ENCODE measurements at places on chromosomes 3 and 15. TPM values are rescaled to one million over a fixed set of nuclear protein-coding genes. Genes with fewer than 3 reads are reported as not detected.

GRCh38 chr3:69090021-69090420, 5.3 kb downstream of the ARL6IP5 start:
- no peak for DNase-seq

SLC35G2 gene
- total RNA-seq, result 0.41 TPM

DNA sequence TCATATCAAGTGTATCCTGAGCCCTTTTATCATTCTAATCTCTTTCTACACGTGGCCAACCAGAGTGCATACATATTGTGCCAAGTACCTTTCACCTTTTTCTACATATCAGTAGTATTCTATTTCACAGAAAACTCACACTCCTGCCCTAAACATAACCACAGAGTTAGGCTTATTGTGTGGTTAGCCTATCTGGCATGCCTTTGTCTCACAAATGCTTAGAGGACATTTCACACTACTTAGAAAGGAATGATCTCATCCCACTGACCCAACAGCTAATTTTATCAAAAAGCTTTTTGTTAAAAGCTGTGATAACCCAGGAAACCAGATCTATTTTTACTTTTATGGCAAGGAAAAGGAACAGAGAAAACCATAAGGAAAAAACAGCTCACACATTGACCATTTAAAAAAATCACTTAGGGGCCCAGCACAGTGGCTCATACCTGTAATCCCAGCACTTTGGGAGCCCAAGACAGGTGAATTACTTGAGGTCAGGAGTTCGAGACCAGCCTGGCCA, 17.8 kb upstream of the MAP4 start:
- no peak for DNase-seq

- DNase-seq, result no peak
These were observed 56.2 kb downstream of the ATG7 start for GRCh38 chr3:11328196-11328945.

ALDH1L1 gene
- 15.0 TPM for total RNA-seq

DNA sequence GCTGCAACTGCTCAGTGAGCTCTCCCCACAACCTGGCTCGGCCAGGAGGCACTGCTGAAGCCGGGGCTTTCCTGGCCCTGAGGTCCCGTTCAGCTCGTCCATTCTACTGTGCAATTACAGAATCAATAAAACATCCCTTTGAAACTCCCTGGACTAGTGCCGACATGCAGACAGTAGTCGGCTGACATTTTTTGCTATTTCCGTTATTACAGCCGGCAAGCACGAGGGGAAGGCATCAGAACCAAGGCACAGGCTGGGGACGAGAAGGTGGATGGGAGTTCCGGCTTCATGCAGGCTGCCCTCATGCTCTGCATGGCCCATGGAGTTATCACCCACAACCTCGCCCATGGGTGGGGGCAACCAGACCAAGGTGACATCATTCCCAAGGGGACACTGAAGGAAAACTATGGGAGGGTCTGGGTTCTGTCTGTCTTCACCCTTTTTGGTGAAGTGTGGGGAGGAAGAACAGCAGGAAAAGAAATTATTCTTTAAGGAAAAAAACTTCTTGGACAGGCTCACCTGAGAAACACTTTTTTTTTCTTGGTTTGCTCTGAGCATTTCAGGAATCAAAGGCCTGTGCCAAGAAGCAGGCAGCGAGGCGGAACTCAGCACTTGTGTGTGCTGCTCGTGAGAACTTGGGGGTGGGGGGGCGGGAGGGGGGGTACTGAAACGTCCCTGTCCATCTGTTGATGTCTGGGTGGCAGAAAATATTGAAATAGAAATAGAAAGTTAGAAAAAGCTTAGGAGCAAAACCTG, 154.5 kb downstream of the FOXP1 start:
- peak; percentile 55 for DNase-seq

UROC1 gene
- total RNA-seq, result not detected

- DNase-seq, result no peak
These were observed 50.1 kb upstream of the STT3B start for GRCh38 chr3:31482493-31483200.

GHSR gene
- not detected for total RNA-seq

- no peak for DNase-seq
These were observed 44.6 kb downstream of the CORO2B start for GRCh38 chr15:68623301-68623892.

STAC gene
- 0.43 TPM for total RNA-seq

DNA sequence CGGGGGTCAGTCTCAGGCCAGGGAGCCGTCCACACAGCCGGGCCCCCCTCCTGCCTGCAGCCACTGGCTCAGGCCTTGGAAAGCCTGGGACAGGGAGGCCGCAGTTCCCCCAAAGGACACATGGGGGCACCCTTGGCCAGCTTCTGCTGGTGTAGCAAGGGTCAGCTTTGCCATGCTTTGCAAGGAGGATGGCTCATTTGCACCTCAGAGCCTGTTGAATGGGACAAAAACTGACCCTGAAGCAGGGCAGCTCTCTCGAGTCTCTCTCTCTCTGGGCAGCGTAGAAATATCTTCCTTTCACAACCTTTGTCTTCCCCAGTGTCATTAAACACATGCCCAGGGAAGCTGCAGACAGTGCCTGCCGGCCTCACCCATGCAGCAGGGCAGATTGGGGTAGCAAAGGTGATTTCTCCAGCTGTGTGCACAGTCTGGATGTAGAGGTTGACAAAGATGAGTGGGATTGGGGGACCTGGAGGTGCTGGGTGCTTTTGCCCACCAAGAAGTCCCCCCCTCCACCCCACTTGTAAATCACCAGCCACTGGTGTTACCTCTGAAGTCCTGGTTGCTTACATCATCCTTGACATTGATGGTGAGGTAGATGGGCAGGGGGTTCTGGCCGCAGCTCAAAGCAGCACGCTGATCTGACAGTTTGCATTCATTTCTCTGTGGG, 17.4 kb upstream of the EHD4 start:
- peak; percentile 82 for DNase-seq

DNA sequence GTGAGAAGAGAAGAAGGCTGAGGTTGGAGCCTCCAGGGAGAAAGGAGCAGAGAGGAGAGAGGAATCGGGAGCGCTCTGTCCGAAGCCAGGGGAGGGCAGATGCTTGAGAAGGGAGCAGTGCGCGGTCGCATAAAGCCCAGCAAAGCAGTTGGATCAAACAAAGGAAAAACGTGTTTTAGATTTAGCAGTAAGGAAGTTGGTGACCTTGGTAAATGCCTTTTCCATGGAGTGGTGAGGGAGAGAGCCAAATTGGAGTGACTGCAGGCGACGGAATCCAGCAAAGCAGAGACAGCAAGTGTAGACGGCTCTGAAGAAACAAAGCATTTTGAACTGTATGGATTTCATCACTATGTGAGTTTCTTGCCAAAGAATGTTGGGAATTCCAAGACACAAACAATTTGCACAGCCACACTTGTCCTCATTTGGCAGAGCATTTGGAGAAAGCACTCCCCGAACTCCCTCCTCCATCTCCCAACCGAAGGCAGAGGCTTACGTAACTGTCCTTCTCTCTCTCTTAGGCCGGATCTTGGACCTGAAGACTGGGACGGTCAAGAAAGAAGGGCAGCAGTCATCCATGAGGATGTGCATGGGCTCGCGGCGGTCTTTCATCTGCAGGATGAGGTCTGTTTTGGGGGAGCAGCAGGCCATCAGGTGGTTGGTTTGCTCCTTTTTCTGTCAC, 103.6 kb downstream of the ARNT2 start:
- no peak for DNase-seq

- no peak for DNase-seq
These were observed 12.7 kb upstream of the PTPN9 start for GRCh38 chr15:75591655-75592364.

GRCh38 chr15:41387646-41388045, 14.7 kb downstream of the NDUFAF1 start:
- DNase-seq, result no peak

KLHL40 gene
- not detected for total RNA-seq

GRCh38 chr15:94804613-94805012, 573.3 kb downstream of the MCTP2 start:
- no peak for DNase-seq

- DNase-seq, result peak; percentile 89
These were observed 25.3 kb downstream of the ADGRG7 start for GRCh38 chr3:100634493-100635272.

GRCh38 chr3:139695007-139695406, 17.2 kb upstream of the NMNAT3 start:
- DNase-seq, result no peak

GRK7 gene
- total RNA-seq, result not detected

DNA sequence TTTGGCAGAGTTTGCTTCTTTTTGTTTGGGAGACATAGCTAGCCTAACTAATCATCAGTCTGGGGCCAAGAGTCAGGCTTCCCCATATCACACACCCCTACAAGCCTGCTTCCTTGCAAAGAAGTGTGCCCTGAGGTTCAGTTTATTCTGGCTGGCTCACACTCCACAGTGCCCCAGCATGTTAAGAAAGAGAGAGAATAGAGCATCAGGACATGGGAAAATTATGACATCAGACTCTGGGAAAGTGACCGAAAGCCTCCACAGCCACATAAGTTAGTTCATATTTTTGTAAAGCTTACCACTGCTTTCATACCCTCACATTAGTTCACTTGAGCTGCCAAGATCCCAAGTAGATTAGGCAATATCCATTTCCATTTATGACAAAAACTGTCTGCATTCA, 63.0 kb upstream of the CFAP161 start:
- DNase-seq, result no peak

CTXND1 gene
- 0.09 TPM for total RNA-seq

GRCh38 chr3:118171236-118171852, 863.3 kb downstream of the IGSF11 start:
- no peak for DNase-seq

FAM107A gene
- total RNA-seq, result 2.2 TPM

DNA sequence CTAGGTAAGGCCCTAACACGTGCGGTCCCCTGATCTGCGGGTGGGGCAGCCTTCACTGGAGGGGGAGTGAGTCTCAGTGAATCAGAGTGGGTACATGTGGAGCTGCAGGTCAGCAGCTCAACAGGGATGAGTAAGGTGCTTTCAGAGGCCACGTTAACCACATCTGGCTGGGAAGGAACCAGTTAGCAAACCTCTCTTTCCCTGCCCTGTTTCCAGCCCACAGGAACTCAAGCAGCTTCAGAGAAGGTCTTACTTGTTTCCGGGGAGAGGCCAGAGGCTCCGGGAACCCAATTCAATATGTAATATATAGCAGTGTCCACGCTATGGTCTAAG, 175.3 kb downstream of the XXYLT1 start:
- peak; percentile 18 for DNase-seq

DNA sequence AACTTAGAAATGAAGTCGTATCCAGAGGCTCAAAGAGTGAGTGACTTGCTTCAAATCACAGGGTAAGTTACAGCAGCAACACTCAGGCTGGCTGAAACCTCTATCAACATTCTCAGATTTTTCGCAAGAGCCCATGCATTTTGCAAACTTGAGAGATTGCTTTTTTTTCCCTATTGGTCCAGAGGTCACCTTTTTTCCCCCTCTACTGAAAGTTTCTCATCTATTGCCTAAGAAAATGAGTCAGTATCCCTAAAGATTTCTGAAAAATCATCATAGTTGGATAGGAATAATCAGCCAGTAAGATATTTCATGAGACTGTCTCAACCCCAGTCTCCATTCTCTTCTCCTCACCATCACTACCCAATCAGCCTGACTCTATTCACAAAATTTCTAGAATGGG, 410.6 kb downstream of the FOXP1 start:
- no peak for DNase-seq

DNA sequence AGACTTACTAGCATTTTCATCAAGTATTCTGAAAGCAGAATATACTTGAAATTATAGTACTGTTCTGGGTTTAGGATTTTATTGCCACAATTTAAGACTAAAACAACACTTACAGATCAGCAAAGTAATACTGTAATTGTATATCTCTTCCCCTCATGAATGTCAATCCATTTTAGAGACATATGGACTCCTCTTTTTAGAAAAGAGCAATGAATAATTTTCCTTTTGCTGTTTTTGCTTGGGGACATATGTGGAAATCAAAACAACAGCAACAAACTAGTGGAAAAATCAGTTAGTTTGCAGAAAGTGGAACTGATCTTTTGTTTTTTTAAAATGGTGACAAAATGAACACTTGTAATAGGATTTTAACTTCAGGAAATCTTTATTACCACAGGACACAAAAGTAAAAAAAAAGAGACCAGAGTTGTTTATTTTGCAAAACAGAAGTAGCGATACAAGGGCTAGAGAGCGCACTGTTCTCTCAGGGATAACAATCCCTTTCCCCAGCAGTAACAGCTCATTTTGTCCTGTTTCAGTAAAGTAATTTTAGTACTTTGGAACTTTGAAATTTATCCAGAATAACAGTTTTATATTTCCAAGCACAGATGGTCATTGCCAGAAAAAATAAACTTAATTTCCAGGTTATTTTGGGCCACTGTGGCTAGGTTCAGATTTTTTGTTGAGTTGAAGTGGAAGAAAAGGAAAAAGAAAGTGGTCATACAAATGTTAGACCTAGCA, 17.1 kb downstream of the LEKR1 start:
- no peak for DNase-seq

GRCh38 chr15:85545752-85546151, 165.3 kb downstream of the AKAP13 start:
- DNase-seq, result no peak

- no peak for DNase-seq
These were observed 24.0 kb upstream of the CSTA start for GRCh38 chr3:122301063-122301462.

GRCh38 chr3:86594838-86595237, 396.1 kb downstream of the VGLL3 start:
- no peak for DNase-seq

DNA sequence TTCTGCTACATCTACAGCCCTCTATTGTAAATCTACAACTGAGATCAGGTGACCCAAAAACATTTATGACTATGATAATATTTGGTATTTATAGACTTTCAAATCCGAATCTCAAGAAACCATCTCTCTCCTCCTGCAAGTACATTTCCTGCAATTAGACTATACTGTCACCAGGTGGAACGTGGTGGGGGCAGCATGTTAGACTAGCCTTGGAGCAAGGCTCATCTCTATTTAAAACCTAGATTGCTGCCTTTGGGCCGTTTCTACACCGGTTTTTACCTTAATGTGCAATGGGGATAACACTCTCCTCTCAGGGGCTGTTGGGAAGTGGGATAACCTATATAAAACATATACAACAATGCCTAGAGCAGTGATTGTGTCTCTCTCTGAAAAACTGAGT, 3.8 kb upstream of the KATNBL1 start:
- no peak for DNase-seq

GRCh38 chr3:189123595-189124387, 48.0 kb upstream of the TPRG1 start:
- no peak for DNase-seq

DNA sequence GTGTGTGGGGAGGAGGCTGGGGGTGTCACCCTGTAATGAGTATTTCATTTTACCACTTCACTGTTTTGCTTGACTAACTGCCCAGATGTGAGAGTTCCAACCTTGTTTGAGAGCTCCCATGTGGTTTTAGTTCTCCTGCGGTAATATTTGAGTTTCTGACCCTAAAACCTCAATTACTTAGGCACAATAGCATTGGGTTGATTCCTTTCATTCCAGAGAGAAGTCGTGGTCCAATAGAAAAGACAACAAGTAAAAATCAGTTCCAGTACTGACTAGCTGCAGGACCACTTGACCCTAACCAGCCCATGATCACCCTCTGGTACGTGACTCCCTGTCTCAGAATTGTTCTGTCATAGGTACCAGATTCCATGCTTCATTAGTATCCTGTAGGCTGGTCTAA, 630.4 kb downstream of the CADM2 start:
- no peak for DNase-seq

HRG gene
- total RNA-seq, result not detected

- DNase-seq, result no peak
These were observed 964 bp downstream of the SLC25A20 start for GRCh38 chr3:48897460-48898376.

RASGRF1 gene
- total RNA-seq, result 0.35 TPM

RLBP1 gene
- not detected for total RNA-seq

GRCh38 chr3:110391042-110391441, 680.6 kb upstream of the NECTIN3 start:
- DNase-seq, result no peak

- DNase-seq, result no peak
These were observed 131.9 kb downstream of the MYLK start for GRCh38 chr3:123752228-123752627.
